ENCODE measurements at places on chromosomes 11 and 22.

DNA sequence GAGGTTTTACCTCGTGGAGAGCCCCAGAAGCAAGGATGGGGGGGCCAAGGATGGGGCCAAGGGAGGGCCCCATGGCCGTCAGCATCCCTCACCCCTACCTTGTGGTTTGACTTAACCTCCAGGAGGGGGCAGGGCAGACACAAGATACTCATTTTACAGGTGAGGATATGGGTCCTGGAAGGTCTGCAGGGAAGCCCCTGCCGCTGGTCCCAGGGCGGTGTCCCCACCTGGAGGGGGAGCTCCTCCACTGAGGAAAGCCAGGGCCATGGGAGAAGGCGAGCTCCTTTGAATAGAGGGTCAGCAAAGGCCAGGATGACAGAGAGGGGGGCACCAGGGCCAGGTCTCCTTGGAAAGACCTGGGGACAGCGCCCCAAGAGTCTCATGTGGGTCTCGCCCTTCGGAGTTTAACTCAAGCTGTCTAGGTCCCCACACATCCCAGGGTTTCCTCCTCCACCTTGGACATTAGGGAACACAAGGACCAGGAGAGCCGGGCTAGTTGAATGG, 5.9 kb upstream of the ADORA2A start:
- DNase-seq, result no peak

DNA sequence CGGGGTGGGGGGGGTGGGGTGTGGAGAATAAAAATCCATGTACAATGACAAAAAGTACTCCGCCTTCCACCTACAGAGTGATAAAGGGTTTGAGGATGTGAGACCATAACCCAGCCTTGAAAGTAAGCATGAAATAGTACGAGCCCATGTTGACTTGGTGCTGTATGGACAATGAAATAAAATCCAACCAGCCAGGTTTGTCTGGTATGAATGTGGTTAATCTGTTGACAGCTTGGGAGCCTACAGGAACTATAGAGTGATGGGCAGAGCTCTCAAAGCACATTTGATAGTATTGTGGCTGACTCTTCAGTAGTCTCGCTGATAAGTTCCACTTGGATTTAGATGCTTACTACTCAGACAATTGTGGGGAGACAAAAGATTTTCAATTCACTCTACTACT, 48.8 kb upstream of the CD44 start:
- no peak for DNase-seq

DNA sequence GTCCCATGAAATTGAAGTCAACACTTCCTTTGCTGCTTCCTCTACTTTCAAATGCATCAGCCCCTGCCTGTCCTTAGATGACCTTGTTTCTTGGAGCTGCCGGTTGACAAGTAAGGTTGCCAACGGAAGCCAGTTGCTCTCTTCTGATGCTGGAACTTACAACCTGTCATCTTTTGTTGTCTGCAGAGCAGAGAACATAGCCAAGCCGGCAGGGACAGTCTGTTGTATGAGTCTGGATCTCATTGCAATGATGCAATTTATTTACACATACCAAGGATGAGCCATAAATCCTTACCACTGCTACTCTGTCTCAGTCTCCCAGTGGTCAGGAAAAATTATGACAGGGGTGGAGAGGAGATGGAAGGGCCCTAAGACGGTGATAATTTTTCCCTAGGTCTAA, 151.4 kb downstream of the BLID start:
- DNase-seq, result no peak

DNA sequence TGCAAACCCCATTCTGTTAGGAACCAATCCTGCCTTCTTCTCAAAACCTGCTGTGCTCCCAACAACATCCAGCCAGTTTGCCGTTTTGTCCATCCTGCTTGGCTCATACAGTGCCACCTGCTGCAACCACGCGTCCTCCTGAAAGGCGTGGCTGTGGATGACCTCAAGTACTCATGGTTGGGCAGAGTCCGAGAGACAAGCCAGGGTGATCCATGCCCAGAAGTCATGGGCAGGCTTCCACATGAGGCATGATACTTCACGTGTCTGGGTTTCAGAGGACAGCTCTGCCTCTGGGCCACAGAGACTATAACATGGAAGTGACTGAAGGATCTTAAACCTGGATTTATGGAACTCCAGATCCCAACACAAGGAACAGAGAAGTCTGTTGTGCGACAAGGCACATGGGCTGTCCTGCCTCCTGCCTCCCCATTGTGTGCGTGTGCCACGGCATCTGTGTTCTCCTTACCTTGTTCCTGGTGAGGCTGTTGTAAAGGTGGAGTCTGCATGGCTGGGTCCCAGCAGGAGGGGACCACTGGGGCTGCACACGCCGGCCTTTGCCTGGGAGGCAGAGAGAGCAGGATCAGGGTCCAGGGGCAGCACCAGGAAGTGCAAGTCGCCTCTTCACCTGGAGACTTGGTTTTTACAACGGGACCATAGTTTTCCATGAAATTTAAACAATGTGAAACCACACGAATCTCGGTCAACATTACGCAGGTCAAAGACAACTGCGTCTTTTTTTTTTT, 15.4 kb downstream of the CARS1 start:
- no peak for DNase-seq

GRCh38 chr11:115716601-115717529, 212.7 kb upstream of the CADM1 start:
- DNase-seq, result no peak

GRCh38 chr22:28882545-28882877, 861 bp upstream of the ZNRF3 start:
- no peak for DNase-seq

DNA sequence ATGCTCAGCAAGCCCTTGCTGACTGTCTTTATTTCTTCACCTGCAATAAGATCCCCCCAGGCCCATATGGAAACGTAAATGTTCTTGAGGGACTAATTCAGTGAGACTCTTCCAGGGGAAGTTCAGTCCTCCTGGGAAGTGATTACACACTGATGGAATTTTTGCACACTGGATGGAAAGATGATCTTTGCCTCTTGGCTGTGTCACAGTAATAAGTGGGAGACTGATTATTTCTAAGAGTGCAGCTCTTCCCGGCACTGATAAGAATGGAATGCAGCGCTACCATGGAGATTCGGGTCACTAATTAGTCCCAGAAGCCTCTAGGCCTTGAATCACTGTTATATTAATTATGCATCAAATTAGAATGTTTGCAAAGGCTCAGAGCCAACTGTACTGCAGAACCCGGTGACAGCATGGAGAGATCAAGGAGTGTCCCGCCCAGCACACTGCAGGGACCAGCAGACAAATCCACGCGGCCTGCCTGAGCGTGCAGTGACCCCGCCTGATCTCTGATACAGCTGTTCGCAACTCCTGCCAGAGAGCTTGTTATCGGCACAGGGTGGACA, 178.3 kb downstream of the SNX19 start:
- DNase-seq, result no peak

GRCh38 chr22:26751217-26751616, 93.8 kb downstream of the MIAT start:
- DNase-seq, result no peak

- DNase-seq, result peak; percentile 41
Measured at GRCh38 chr11:35235936-35236666, 97.1 kb downstream of the CD44 start.
